ENCODE measurements at places on chromosomes 7 and 10.

DNA sequence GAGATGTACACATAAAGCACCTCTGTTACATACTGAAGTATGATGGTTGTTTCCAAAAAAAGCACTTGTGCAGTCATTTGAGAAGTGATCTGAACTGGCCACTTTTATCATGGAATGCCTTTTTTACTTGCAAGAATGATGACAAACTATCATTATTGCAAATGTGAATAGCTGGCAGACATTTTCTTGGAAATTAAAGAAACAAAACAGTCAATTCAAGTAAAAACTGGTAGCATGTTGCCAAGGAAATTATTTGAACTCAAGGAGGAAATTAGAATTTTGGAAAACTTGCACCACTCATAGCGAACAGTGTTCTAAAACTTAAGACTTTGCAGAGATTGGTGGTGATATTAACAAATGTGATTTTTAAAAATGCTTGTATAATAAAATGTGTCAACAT is 6.6 kb downstream of the RHEB start:
- DNase-seq: no peak

DNA sequence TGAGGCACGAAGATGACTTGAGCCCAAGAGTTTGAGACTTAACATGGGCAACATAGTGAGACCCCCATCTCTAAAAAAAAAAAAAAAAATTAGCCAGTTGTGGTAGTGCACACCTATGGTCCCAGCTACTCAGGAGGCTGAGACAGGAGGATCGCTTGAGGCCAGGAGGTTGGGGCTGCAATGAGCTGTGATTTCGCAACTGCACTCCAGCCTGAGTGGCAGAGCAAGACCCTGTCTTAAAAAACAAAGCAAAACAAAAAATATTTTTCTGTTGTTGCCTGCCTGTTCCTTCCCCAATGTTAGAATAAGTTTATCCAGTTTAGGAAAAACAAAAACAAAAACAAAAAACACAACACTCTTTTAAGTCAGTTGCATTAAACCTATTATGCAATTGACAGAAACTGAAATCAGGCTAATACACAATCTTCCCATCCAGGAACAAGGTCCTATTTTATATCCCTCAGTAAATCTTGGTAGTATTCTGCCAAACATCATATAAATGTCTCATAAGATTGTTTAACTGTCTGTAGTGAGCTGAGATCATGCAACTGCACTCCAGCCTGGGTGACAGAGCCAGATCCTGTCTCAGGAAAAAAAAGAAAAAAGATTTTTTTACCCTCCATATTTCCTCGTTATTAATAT is 4.9 kb downstream of the PILRA start:
- no peak for DNase-seq

DNA sequence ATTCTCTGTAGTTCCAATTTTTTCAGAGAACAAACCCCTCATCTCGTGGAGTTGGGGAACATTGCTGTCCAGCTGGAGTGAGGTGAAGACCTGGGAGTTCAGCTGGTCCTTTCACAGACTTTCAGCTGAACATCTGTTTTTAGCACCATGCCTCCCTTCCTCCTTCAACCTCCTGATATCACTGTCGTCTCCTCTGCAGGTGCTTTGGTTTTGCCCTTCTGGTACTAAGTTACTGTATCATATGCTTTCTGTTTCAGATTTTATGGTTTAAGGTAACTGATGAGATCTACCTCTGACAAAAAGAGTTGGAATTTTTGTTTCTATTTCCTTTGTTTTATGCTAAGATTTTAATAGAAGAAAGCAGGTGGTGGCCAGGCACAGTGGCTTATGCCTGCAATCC is 102.9 kb downstream of the ZNF438 start:
- no peak for DNase-seq

DNA sequence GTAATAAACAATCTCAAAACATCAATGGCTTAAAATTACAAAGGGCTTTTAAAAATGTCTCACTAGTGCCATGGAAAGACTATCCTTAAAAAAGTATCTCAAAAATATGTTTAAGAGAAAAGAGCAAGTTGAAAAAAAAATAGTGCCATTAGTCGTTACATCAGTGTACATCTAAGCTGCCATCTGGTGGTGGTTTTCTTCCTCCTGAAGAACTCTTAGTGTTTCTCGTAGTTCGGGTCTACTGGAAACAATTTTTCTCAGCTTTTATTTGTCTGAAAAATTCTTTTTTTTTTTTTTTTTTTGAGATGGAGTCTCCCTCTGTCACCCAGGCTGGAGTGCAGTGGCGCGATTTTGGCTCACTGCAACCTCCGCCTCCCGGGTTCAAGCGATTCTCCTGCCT is 5.9 kb upstream of the GARIN1A start:
- DNase-seq: no peak

DNA sequence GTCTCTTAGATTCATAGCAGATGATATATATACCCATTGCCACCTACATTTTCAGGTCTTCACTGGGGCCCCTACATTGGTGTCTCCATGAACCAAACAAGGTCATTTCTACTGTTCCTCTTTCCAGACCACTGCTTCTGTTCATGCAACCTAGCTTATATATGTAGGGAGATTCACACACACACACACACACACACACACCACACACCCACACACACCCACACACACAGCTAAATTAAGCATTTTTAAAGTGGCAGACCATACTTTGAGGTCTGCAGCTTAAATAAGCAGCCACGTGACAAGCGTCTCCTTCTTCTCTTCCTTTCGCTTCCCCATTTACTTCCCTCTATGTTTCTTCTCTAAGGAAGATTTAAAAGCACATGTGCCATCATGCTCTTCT is 70.0 kb upstream of the CC2D2B start:
- no peak for DNase-seq

DNA sequence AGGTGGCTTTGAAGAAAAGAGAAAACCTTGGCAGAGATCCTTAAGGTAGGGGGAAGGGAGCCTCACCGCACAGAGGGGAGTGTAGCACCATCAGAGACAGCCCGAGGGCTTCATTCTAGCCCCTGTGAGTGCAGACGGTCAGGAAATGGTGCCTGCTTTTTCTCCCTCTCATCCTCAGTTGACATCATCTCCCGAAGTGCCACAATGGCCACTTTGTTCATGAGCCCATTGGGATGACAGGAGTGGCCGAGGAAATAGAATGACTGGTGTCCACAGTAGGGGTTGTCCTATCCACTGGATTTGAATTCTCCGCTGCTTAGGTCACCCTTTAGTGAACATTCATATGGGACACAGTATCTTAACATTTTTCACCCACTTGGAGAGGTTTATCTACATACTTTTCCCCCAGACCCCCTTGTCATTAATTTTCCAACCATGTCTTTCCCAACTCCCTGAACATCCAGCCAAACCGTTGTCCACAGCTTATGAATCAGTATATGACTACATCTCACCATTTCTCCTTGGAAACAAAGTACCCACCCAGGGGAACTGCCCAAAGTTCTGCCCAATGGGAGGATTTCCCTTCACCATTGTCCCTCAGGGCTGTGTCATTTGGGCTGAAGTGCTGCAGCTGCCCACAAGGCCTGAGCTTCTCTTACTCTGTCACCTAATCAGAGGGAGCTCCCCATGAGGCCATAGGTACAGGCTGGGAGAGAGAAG is 108.8 kb downstream of the ADCY1 start:
- no peak for DNase-seq

DNA sequence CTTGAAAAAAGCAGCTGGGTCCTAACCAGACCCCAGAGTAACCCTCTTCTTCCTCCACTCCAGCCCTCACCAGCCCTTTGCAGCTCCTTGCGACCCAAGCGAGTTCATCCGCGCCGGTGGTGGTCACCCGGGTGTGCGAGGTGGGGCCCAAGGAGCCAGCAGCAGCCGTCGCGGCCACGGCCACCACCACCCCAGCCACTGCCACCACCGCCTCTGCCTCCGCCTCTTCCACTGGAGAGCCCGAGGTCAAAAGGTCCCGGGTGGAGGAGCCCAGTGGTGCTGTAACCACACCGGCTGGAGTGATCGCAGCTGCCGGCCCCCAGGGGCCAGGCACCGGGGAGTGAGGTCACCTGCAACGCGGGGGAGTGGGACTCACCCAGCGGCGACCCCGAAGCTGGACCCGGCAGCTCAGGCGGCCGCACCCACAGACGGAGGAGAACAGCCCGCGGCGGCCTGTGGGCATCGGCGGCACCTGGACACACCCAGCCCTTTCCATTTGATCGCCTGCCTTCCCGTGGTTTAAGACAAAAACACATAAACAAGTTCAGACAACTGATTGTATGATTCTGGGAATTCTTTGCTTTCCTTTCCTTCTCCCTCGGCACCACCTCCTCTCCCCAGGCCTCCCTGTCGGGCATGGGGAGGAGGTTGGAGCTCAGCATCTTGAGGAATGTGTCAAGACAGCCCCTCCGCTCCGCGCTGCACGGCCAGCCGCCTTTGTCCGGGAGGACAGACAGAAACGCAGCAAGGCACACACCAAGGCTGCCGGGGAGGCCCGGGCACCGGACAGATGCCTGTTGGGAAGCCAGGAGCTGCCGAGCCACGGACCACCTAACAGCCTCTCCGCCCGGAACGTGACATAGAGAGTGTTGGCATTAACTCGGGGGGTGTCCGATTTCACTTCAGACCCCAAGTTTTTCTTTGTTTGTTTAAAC is 13.0 kb upstream of the AP5Z1 start:
- no peak for DNase-seq

- no peak for DNase-seq
Measured at GRCh38 chr10:11707624-11708350, 34.4 kb upstream of the ECHDC3 start.

DNA sequence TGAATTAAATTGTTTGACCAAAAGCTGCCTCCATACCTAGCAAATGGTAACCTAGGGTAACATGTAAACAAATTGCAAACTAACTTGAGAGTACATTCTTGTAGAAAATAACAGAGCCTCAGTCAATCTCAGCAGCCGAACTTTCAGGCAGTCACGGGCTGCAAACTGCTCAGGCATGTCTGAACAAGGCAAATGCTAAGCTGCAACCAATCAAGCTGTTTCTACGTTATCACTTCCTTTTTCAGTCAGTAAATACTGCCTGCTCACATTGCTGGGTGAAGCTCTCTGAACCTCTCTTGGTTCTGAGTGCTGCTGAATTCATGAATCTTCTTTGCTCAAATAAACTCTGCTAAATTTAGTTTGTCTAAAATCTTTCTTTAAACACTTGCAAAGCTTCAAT is 1212.4 kb downstream of the SORCS1 start:
- no peak for DNase-seq

DNA sequence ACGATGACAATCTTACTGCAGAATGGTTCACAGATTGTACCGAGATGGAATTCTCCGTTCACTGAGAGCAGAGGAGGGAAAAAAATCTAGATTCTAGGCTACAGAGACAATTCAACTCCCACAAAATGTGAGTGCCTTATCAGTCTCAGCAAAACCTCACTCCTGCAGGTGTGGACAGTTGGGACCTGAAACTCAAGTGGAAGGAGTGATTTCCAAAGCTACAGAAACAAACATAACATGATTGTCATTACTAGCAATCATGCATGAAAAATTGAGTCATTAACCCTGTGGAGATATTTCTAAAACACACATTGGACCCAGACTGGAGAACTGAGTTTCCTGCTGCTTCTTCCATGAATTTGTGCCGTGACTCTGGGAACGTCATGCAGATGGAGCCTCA is 70.3 kb downstream of the CALML3 start:
- DNase-seq: no peak

DNA sequence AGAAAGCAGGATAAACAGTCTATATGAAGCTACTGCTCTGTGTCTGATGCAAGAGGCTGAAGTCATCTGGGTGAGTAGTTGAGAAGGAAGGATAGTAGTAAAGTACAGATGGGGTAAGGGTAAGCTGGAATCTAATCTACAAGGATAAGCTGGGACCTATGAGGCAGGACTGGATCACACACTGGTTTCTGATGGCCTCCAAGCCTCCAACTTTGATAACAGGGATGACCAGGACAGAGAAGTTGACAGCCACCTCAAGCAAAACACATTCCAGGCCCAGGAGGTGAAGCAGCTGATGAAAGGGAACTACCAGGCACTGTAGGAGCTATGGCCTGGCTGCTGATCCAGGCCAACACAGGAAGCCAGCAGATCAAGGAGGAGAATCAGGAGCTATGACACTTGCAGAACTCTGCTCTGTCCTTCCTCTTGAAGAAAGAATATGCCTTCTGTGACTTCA is 278.1 kb upstream of the TMEM229A start:
- DNase-seq: no peak

DNA sequence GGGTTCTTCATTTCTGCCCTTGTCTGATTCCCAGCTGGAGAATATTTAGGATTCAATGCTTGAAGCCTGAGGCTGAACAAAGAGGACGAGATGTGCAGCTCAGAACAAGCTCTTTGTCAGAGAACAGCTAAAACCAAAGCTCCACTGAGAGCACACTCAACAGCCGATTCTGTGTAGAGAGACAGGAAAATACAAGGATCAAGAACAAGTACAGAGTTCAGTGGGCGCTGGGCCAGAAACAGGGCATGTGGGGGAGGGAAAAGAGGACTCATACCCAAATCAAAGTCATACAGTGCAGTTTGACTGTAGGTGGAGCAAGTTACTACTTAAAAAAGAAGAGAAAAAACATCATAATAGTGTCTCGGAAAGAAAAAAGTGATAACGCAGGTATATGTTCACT is at the start of gene AGMO:
Gene AGMO, minus strand, starts transcription at position 181 of the 400 bp plus-strand sequence.
- DNase-seq: no peak

DNA sequence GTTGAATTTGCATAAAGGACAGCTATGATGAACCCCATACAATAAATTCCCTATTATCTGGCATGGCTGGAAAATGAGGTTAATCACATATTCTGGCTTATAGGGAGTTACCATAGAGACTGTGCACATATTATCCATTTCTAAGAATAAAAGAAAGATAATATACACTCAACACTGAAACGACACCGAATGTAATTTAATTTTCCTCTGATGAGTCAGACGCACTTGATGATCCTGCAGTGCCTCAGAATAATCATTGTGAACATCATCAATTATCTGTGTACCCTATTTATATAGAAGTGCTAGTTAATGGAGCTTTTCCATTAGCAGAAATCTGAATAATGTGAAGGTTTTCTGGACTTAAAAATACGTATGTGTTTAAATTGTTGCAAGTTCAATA is 60.2 kb downstream of the SGCE start:
- DNase-seq: no peak

GRCh38 chr7:44922351-44922694 is 37.0 kb upstream of the PURB start:
- no peak for DNase-seq

- DNase-seq: no peak
Measured at GRCh38 chr10:127527320-127527719, 21.8 kb upstream of the NPS start.

- no peak for DNase-seq
Measured at GRCh38 chr7:133290041-133290440, 37.2 kb downstream of the EXOC4 start.

GRCh38 chr7:20607216-20607615 is 8.3 kb upstream of the ABCB5 start:
- no peak for DNase-seq

- DNase-seq: no peak
Measured at GRCh38 chr7:26618898-26619297, 245.5 kb downstream of the SKAP2 start.

GRCh38 chr10:72746426-72747363 is 54.8 kb downstream of the MCU start:
- no peak for DNase-seq

GRCh38 chr10:130411496-130412085 is 275.4 kb downstream of the GLRX3 start:
- DNase-seq: no peak

Data from activated T-cell treated with anti-CD3 and anti-CD28 coated beads, Interleukin-2, amount 50 U/mL, for 24 hours (primary cell).